ENCODE measurements at places on chromosomes 13 and 19.

- DNase-seq = no peak
These were observed 41.4 kb downstream of the SIPA1L3 start for GRCh38 chr19:37948362-37948761.

- DNase-seq = peak; percentile 49
These were observed 44.6 kb downstream of the CCL25 start for GRCh38 chr19:8097198-8097597.

DNA sequence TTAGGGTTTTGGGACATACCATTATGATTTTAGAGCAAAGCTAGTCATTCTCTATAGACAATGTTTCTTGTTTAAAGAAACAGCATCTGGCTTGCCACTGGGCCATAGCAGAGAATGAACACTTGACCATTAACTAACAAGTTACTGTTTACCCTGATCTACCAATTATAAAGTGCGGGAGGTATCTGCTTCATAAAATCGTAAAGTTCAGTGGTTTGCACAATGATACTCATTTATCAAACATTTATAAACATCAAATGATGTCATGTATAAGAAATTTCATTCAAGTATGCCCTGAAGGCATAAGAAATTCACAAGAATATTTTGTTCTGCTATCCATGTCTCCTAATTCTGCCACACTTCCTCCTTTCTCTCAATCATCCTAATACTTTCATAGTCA, 139.2 kb downstream of the PCDH20 start:
- DNase-seq = no peak

DNA sequence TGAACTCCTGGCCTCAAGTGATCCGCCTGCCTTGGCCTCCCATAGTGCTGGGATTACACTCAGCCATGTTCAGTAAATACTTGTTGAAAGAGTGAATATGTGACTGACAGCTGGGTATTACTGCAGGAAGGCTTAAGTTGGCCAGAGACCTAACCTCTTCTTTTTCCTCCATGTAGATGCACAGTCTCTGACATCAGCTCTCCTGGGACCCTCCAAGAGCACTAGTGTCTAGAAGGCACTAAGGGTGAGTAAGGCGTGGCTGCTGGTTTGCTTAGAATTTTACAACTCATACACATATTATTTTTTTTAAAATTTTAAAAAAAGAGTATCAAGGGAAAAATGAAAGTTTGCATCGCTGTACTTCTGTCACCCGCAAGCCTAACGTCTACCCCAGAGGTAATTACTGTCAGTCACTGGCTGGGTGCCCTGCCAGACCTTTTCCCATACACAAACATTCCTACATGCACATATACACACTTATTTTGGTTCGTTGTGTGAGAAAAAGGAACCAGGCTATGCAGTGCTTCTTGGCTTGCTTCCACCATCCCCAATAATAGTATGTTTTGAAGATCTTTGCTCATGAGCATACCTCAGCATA, 122.0 kb downstream of the SIPA1L3 start:
- no peak for DNase-seq

- peak; percentile 49 for DNase-seq
These were observed 1.1 kb downstream of the LSM14A start for GRCh38 chr19:34173193-34173956.

Measured in NCI-H82 (cell line).